ENCODE measurements at places on chromosomes 7 and 10.

DNA sequence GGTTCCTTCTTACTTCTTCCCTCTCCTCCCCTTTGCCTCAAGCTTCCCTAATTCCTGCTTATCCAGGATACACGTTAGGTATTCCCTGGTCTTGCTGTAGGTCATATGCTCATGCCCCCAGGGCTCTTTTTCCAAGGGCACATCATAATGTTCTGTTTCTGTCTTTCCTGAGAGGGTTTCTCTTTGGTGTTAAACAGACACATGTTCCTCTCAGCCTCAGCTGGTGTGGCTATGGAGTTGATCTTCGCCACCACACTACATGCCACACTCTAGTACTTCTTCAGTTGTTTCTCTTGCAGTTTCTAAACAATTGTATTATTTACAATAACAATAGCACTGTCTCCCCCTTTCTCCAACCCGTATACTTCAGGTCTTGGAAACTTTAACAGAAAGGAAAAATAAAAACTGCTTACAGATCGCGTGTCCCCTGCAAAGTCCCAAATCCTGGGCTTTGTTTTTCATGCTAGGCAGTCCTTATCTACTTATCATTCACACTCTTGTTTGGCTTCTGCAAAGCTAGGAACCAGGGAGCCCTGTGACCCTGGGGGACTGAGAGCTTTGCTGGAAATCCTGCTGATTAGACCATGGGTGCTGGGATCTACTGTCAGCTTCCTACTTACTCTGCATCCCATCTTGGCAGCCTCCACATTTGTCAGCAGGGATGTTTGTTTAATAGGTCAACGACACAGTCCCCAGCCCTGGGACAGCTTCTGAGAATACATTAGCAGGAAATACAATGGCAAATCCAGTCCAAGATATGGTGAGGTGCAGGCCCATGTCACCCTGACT is 193.9 kb upstream of the BMPER start:
- DNase-seq: no peak

- no peak for DNase-seq
These were observed 431.3 kb upstream of the ETV1 start for GRCh38 chr7:14420768-14421167.

DNA sequence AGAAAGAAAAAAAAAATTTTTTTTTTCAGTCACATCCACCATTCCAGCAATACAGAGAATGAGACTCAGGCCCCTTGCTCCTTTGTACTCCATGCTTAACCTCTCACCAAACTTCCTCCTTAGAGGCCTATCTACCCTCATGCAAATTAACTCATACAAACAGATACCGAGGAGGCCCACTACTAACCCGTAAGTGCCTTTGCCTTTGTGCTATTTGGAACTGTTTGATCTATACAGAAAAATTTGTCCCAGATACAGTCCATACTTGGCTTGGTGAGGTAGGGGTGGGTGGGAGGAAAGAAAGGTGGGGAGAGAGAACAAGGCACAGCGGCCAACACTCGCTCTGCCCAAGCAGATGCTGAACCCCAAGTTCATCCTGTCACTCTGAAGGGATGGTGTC is 87.8 kb upstream of the DUSP5 start:
- DNase-seq: no peak

DNA sequence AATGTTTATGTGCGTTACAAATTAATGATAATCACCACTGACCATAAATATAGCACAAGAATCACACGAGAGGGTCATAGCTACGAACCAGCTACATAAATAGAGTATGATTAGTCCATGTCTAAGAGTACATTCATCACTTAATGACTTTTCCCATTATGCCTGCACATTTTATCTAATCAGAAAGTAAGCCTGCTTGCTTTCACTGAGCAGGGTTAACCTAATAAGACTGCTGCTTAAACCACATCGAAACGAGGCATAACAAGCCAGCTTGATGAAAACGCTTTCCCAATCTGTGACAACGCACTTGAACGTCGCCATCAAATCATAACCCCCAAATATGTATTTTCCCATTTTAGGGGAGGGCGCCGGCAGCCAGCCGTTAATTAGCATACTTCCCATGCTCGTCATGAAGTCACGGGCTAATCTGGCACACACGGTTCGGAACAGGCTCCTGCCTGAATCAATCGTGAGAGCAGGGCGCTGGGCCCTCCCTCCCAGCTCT is 71.5 kb downstream of the EBF3 start:
- DNase-seq: no peak

GRCh38 chr10:25336330-25336729 is 161.5 kb downstream of the GPR158 start:
- no peak for DNase-seq

DNA sequence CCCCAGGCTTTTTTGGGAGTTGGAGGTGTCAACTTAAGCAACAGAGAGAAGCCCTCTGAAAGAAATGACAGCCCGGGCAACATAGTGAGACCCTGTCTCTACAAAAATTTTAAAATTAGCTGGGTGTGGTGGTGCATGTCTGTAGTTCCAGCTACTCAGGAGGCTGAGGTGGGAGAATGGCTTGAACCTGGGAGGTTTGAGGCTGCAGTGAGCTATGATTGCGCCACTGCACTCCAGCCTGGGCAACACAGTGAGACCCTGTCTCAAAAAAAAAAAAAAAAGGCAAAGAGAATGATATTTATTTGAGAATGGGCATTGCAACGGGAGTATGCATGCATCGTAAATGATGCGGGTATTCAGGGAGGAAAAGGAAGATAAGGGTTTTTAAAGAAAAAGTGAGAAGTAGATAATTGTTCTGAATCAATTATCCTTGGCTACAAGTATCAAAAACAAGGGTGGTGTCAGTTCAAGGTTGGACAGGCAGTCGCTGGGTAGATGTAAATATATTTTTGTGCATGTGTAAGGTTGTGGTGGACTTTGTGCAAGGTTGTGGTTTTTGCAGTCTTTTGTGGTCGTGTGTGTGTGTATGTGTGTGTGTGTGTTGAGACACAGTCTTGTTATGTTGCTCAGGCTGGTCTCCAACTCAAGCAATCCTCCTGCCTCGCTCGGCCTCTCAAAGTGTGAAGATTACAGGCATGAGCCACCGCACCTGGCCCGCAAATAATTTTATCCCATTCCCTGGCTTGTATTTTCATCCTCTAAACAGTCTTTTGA is 65.6 kb downstream of the COL26A1 start:
- no peak for DNase-seq

- no peak for DNase-seq
These were observed 55.8 kb upstream of the FGFR2 start for GRCh38 chr10:121654021-121654545.

GRCh38 chr7:73880755-73881328 is 19.9 kb downstream of the TMEM270 start:
- no peak for DNase-seq

- no peak for DNase-seq
These were observed 8.5 kb downstream of the KCNMA1 start for GRCh38 chr10:77628906-77629730.

DNA sequence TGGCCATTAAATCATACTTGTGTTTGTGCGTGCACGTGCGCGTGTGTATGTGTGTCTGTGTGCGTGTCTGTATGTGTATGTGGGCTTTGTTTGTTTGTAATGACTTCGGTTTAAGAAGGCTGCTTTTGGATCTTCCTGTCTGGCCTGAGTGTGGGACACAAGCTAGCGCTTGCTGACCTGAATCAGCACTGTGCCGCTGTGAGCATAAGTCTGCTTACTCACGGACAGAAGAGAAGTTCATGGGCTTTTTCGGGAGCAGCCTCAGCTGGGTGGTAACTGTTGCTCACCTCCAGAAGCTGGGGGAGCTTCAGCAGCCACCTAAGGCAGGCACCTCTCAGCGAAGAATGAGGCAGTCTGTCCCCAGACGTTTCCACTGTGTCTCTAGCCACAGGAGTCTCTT is 56.1 kb upstream of the TRUB1 start:
- DNase-seq: no peak

DNA sequence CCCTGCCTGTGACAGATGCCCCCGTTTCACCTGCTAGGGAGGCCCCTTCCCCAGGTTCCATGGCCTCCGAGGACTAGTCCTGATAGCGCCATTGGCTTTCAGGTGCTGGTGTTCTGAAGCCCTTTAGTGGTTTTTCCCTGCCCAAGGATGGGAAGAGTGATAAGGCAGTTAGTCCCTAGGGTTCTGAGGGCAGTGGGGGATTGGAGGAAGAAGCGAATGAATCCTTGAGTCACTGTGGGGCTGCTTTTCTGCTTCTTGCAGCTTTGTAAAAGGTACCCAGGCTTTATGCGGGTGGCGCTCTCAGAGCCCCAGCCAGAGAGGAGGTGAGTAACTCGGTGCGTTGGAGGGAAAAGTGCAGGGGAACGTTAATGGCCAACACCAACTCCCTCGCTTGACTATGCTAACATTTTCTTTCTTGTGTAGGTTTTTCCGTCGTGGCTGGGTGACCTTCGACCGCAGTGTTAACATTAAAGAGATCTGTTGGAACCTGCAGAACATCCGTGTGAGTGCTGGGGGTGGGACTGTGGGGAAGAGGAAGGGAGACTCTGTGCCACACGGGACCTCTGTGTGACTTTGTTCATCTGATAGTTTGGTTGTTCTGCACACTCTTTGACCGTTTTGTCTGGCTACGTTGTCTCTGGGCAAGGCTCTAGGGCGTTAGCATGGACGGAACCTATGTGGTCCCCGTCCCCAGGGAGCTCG is 3.9 kb downstream of the UFSP1 start:
- DNase-seq: no peak

DNA sequence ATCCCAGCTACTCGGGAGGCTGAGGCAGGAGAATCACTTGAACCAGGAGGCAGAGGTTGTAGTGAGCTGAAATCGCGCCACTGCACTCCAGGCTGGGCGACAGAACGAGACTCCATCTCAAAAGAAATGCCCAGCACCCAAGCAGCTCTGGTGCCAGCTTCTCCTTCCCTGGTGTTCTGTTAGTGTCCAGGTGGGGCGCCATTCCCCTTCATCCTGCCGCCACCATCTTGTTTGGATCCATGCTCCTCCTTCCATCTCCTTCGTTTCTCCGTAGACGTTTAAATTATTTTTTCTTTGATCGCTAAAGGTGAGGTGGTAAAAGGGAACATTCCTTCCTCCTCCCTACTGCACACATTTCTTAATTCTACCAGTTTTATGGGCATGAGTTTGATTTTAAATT is 30.3 kb downstream of the PROSER2 start:
- DNase-seq: no peak

DNA sequence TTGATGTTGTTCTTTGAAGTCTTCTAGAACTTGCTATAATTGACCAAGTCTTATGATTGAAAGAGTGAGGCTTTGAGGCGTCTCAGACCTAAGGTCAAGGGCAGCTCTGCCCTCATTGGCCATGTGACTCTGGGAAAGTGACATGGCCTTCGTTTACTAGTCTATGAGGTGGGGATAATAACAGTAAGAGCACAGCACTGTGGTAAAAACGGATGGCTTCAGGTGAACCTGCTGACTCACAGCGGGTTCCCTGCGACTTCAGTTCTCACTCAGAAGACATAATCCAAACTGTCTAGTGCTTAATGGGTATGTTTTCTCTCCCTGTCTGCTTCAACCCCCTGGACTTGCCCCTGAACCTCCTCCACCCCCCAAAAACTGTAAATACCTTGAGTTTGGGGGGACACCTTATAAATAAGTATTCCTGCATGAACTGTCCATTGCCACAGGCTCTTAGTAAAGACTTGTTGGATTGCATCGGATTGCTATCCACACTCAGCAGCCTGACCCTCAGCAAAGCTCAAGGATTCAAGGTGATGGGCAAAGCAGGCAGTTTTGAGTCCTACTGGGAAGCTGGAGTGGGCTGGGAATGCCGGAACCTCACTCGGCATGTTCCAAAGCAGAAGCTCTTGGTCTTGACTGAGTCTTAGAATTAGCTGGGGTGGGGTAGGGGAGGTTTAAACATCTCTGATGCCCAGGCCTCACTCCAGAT is 304.6 kb downstream of the KLF6 start:
- DNase-seq: no peak

DNA sequence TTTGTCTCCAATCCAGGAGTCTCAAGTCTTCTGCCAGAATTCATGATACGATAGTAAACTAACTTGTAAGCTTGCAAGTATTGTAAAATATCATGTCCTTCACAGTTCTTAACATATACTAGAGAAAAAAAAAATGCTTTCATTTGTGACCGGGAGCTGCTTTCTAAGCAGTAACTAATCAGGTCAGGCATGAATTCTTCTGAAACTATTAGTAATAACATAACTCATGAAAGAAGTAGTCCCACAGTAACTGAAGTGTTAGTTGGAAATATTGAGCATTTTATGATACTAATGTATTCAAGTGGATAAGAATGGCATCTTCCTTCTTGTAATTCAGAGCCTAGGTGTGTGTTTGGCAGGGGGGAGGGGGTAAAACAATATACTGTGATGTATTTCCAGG is 665.6 kb downstream of the DNAJB9 start:
- no peak for DNase-seq

GRCh38 chr7:20607216-20607615 is 8.3 kb upstream of the ABCB5 start:
- no peak for DNase-seq

DNA sequence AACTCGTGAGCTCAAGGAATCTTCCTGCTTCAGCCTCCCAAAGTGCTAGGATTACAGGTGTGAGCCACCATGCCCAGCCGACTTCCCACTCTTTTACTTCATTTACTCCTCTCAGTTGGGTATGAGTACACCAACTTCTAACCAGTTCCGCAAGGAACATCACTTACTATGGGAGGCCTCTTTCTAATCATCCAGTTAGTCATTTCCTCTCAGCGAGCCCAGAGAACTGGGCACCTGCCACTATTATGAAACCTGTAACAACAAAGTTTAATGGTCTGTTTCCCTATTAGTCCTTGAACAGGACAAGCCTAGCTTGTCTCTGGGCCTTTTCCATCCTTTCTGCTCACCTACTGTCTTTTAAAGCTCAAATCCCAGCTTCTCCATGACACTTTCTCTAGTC is 88.8 kb downstream of the DNMBP start:
- no peak for DNase-seq

Measured in CD4-positive, alpha-beta T cell treated with Interleukin-4 for 4 hours (primary cell).